Left colon (tissue), 2 donors: ENCODE measurements at places on chromosomes 4 and X. TPM values are rescaled to one million over a fixed set of nuclear protein-coding genes. Genes with fewer than 3 reads are reported as not detected.

The SOD3 gene
- total RNA-seq: 28.2 TPM

The EDA gene
- total RNA-seq: 2.3 TPM

The PFKFB1 gene
- total RNA-seq: 0.31 TPM

DNA sequence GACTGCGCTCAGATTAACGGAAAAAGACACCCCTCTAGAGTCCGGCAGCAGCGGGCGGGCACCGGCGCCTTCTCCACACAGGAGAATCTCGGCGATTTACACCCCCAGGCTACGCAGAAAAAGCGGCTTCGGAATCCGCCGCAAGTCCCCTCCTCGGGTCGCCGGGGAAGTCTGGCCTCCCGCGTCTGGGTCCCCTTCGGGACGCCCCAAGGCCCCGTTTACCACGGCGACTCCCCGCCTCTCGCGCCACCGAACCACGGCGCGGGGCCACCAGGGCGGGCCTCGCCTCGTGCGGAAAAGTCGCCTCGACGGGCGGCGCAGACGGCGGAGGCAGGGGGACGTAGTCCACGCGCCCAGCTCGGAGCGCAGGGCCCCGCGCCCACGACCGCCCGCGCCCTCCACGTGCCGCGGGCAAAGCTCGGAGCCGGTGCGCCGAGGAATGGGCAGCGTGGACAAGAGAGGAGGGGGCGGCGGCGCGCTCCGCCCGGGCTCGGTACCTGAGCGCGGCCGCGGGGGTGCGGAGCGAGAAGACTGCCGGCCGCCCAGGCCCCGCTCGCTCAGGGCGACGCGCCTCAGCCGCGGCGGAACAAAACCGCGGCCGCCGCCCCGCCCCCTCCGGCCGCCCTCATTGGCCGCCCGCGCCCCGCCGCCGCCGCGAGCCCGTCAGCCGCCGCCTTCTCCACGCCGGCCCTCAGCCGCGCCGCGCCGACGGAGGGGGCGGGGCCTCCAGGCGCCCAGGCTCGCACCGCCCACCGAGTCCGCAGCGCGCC is at the start of gene FAM53A:
FAM53A (minus strand) TSS at position 578 of the 770 bp plus-strand sequence. CDS start 15,572 bp downstream, outside the sequence.
- peak; percentile 47 for DNase-seq

- DNase-seq: no peak
Measured at GRCh38 chr4:39544580-39545315, 17.5 kb upstream of the UGDH start.

- DNase-seq: peak; percentile 32
Measured at GRCh38 chr4:9994246-9994847, 26.9 kb downstream of the SLC2A9 start.

DNA sequence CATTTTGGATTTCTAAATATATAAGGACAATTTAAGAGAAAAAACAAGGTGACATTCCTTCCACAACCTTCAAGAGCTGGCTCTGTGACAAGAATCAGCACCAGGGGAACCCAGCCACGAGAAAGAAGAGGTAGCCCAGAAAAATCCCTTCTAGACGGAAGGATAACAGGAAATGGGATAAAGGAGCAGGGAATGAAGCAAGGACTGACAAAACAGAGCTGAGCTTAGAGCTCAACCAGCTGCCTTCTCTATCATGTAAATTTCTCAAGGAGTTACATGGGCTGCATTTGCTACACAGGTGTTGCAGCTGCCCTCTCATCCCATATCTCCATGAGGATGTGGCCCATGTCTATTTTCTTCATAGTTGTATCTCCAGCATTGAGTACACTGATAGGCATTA is 154.2 kb upstream of the PRDX4 start:
- DNase-seq: no peak

The HERC5 gene
- 1.7 TPM for total RNA-seq

DNA sequence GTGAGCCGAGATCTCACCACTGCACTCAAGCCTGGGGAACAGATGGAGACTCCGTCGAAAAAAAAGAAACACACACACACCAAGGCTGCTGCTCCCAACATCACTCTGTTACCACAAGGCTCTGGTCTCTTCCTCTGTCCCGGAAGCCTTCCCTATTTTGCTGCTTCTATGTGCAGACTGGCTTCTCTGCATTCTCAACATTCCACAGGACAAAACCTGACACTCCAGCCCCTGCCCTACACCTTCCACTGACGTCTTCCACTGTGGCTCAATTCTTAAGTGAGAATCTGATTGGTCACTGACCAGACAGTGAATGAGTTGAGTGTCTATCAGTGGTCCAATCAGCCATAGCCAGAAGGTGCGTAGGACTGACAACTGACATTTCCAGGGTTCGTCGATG is 5.9 kb downstream of the ODAPH start:
- no peak for DNase-seq

DNA sequence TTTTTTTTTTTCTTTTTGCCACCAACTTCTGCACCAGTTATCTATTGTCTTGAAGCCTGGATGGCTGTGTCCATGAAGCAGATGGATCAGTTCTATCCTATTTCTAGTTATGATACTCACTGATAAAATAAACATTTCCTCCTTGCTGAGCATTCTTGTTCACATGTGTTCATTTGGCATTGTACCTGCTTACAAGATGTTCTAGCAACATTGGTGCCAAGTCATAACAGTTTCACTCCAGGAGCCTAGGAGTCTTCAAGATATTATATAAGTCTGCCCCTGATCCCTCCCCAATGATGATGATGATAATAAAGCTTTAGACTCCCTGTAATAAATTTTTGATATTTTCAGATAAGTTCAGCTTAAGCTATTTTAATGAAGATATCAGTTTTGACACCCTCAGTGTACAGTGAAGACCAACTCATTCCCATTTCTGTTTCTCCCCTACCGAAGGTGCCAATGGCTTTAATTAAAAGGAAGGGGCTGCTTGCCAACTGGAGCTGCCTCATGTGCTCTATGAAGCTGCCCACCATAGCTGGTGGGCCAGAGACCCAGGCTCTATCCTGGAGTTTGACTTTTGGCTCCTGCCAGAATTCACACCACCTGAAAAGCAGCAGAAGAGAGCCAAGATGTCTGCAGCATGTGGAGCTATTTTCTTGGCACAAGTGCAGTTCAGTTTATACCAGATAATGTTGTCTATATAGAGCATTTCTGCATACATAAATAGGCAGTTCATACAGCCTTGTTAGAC is 265.4 kb upstream of the TET2 start:
- DNase-seq: no peak

- DNase-seq: no peak
Measured at GRCh38 chr4:47469951-47470350, 6.4 kb upstream of the COMMD8 start.

The AKAP14 gene
- total RNA-seq: not detected

The CHRNA9 gene
- total RNA-seq: not detected

DNA sequence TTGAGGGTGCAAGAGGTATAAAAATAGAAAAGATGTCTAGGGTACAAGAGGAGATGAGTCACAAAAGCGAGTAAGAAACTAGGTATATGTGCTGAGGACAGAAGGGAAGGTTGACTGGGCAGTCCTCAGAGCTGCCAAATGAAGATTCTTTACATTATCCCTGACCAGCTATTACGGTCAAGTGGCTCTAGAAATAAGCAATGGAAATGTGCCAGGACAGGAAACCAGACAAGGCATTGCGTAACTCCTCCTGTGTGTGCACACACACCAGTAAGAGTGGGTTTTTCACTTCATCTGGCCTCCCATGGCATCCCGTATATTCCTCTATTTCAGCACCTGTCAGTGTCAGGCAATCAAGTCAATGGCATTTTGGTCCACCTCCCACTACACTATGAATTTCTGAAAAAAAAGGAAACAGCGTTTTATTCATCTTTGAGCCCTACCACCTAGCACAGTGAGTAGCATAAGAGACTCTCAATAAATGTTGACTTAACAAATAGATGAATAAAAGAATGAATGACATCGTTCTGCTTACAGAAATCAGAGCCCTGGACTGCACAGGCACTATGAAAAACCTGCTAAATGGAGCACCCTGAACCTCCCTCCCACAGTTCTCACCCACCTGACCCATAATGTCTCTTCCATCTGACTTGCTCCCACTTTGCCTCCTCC is 62.6 kb upstream of the KLF3 start:
- DNase-seq: no peak

The PABPC5 gene
- 0.31 TPM for total RNA-seq

The RGN gene
- total RNA-seq: 0.34 TPM

The DRD5 gene
- total RNA-seq: not detected

DNA sequence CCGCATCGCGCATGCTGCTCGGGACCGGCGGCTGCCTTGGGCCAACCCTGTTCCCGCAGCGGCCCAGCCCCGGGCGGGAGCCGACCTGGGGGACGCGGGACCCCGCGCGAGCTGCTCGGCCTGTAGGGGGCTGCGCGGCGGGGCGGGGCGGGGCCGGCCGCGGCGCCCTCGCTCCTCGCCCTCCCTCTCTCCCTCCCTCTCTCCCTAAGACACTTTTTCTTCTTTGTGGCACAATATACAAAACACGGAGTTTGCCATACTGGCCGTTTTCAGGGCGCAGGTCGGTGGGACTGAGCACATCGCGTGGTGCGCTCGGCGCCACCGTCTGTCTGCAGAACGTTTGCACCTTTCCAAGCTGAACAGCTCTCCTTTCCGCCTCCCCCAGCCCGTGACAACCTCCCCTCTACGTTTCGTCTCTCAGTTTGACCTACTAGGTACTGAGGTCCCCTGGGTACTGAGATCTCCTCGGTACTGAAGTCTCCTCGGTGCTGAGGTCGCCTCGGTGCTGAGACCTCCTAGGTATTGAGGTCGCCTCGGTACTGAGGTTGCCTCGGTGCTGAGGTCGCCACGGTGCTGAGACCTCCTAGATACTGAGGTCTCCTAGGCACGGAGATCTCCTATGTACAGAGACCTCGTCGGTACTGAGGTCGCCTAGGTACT is 261.1 kb upstream of the PLCXD1 start:
- no peak for DNase-seq

- DNase-seq: no peak
Measured at GRCh38 chr4:125323654-125324053, 8.9 kb downstream of the FAT4 start.

- DNase-seq: no peak
Measured at GRCh38 chr4:57550198-57550597, 440.0 kb upstream of the IGFBP7 start.

DNA sequence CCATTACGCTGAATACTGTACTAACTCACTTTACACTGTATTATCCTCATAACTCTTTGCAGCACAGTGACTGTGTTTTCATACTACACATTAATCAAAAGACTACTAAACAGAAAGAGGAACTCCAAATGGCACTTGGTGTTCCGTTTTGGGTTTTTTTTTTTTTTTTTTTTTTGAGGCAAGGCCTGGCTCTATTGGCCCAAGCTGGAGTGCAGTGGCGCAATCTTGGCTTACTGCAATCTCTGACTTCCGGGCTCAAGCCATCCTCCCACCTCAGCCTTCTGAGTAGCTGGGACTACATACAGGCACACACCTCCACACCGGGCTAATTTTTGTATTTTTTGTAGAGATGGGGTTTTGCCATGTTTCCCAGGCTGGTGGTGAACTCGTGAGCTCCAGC is 10.7 kb downstream of the KLHL8 start:
- no peak for DNase-seq

DNA sequence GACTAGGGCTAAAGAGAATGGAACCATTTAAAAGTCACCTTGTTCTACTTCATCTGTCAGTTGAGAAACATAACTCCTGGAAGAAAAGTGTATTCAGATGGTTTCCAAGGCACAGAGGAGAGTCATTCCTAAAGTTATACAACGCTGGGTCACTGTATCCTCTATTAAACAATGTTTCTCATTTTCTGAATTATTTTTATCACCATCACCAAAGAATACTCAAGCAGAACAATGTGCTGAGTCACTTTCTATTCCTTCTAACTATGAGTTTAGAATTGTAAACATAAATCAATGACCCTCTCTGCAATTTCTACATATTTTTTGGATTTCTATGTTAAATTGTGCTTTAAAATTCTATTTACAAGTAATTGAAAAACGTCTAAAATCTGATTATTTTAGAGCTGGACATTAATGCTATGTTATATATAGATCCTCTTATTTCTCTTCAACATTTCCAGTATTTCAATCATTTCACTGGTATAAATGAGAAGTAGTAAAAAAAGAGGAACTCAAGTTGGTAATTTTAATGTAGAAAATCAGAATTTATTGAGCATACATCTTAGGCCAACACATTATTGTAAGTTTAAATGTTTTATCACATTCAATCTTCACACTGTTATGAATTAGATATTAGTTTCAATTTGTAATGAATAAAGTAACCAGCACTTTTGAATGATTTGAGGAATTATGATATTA is 7.5 kb downstream of the DTHD1 start:
- DNase-seq: no peak

The TACR3 gene
- total RNA-seq: not detected

GRCh38 chrX:133081990-133082389 is 14.9 kb downstream of the USP26 start:
- no peak for DNase-seq

The DKK2 gene
- 0.34 TPM for total RNA-seq

DNA sequence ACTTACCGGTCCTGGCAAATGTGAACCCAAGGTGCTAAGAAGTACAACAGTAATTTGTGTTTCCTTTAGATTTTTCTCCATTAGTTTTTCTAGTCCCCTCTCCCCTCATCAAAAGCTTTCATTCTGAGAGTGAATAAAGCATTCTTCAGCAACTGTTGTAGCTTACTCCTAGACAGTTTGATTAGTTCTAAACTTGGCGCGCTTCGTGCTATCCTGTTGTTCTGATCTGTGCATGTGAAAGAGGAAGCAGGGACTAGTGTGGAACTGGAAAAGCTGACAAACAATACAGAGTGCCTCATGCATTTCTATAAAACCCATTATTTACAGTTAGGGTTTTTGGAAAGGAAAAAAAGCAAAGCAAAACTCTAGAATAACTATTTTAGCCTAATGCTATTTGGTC is 556.9 kb upstream of the SLIT2 start:
- DNase-seq: no peak

GRCh38 chrX:17674601-17675000 is 62.7 kb upstream of the SCML1 start:
- no peak for DNase-seq

GRCh38 chr4:7195546-7196287 is 3.4 kb downstream of the SORCS2 start:
- DNase-seq: no peak

- no peak for DNase-seq
Measured at GRCh38 chrX:130165181-130165702, 399 bp downstream of the AIFM1 start.

DNA sequence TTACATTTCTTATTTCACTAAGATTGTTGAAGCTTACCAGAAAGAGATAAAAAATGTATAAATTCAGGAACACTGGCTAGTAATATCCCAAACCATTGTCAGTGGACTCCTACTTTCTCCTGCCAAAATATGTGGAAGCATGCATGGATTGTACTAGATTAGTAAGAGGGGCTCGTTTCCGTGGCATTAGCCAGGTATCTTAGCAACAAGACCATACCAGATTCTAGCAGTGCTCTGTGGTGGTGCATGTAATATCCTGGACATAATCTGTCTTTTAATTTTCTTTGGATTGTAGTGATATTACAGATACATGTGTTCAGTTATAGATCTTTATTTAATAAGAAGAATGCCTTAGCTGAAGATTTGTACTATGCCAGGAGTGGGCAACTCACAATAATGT is 371.9 kb upstream of the PITX2 start:
- DNase-seq: no peak
